ENCODE measurements at places on chromosomes 7 and 10. TPM values are rescaled to one million over a fixed set of nuclear protein-coding genes. Genes with fewer than 3 reads are reported as not detected.
A peak's percentile ranks its signal among the peaks of the same experiment; 100 is the strongest.

DNA sequence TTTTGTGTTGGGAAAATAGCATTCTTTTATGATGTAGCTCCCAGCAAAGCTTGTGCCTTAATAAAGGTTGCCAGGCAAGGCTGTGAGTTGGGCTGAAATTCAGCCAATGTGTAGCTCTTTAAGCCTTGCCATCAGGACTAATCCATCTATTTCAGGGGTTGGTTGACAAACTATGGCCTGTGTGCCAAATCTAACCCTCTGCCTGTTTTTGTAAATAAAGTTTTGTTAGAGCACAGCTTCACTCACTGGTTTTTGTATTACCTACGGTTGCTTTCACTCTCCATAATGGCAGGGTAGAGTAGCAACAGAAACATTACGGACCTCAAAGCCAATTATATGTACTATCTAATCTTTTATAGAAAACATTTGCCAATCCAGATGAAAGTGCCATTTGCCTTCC is 638.1 kb upstream of the POT1 start:
- DNase-seq = no peak

The EBF3 gene
- 6.2 TPM for total RNA-seq

The C7orf33 gene
- not detected for total RNA-seq

The EIF5AL1 gene
- 0.13 TPM for total RNA-seq

DNA sequence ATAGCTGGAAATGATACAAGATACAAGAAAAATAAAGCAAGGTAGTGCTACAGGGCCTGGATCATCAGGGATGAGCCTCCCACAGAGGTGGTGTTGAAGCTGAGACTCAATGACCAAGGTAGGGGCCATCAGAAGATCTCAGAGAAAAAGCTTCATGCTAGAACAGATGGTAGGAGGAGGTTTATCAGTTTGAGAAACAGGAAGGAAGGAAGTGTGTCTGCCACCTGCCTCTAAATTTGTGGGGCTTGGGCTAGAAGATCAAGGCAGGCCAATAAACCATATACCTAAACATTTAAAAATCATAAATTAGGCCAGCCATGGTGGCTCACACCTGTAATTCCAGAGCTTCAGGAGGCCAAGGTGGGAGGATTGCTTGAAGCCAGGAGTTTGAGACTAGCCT is 410.8 kb upstream of the PRKCQ start:
- no peak for DNase-seq

The WDFY4 gene
- 1.1 TPM for total RNA-seq

The SOSTDC1 gene
- total RNA-seq = 0.67 TPM

The SAP25 gene
- total RNA-seq = 0.54 TPM

DNA sequence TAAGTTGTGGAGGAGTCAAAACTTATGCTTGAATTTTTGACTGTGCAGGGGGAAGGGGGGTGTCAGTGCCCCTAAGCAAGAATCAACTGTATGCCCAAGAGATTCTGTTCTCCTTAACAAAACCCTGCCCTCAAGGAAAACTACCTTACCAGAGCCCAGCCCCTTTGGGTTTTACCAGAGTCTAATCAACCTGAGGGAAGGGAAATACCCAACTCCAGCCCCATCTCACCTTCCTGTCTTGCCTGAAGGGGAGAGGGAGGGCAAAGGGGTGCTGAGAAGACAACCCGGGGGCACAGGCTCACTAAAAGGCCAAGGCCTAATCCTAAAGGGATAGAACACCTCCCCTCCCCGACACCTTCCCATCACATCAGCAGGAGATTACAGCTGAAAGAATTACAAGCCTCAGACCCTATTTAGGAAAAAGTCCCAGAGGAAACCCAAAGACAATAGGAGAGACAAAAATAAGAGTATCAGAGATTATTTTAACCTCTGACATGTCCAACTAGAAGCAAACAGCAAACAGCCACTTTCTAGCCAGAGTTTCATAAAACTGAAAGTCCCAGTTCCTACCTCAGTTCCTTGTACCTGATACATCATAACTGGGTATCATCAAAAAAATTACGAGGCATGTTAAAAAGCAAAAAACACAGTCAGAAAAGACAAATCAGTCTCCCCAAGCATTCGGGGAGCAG is 26.8 kb upstream of the C7orf33 start:
- DNase-seq = no peak

The HNRNPF gene
- total RNA-seq = 77.5 TPM

The CNNM1 gene
- 0.13 TPM for total RNA-seq

The ITPRID1 gene
- total RNA-seq = not detected

The HOXA2 gene
- total RNA-seq = 0.11 TPM

- DNase-seq = no peak
Measured at GRCh38 chr7:94052398-94053180, 48.4 kb upstream of the BET1 start.

GRCh38 chr7:104652865-104653264 is 324.5 kb downstream of the LHFPL3 start:
- DNase-seq = no peak

The BLVRA gene
- total RNA-seq = 51.5 TPM

DNA sequence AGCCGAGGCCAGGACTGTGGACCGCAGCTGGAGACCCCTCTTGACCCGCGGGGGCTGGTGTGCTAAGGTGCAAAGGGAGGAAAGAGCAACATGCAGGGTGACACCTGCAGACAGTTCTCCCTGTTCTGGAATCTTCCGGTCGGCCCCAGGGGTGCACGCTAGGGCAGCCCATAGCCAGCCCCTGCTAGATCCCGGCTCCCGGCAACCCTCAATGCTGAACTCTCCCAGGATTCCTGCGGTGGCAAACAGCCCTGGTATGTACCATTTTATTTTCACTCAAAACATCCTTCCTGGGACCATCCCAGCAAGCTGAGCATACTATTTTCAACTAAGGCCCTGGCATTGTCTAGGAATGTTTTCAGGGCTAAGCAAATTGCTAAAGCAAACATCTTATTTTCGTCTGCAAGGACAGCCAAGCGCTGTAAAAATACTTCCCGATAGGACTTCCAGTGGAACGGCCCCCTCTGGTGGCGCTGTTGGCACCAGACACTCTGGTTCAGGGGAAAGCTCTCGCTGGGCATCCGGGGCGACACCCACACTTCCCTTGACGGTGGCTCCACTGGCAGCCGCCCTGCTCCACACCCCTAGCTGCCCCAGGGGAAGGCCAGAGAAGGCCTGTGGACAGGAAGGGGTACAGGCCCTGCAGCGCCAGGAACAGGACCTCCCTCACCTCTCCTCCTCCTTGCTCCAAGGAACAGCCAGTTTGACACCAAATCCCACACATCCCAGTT is 99.4 kb downstream of the CTBP2 start:
- DNase-seq = peak; percentile 92

DNA sequence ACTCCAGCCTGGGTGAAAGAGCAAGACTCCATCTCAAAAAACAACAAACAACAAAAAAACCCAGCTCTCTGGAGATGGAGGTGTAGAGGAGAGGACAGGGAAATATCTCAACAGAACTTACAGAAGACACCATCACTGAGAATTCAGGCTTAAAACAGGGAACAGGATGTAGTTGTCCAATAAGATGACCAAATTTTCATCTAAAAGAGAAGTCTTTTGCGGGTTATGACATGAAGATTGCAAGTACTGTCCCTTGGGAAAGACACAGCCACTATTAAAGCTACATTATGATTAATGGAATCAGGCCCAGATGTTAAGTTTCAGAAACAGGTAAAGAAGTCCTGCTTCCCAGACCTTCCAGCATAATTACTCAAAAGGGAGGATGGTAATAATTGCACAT is 235.2 kb upstream of the NRP1 start:
- no peak for DNase-seq

DNA sequence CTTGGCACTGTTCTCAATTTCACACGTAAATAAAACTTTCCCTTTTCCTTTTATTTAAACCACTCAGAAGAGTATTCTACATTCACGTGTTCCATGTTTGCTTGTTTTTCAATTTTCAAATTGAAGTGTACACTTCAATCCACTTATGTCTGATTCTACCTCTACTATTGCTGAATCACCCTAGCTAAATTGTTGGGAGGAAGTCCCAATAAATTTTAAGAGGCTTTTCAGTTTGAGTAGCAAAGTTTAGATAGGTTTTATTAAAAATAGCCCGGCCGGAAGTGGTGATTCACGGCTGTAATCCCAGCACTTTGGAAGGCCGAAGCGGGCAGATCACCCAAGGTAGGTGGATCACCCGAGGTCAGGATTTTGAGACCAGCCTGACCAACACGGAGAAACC is 1414.7 kb upstream of the CELF2 start:
- DNase-seq = no peak

DNA sequence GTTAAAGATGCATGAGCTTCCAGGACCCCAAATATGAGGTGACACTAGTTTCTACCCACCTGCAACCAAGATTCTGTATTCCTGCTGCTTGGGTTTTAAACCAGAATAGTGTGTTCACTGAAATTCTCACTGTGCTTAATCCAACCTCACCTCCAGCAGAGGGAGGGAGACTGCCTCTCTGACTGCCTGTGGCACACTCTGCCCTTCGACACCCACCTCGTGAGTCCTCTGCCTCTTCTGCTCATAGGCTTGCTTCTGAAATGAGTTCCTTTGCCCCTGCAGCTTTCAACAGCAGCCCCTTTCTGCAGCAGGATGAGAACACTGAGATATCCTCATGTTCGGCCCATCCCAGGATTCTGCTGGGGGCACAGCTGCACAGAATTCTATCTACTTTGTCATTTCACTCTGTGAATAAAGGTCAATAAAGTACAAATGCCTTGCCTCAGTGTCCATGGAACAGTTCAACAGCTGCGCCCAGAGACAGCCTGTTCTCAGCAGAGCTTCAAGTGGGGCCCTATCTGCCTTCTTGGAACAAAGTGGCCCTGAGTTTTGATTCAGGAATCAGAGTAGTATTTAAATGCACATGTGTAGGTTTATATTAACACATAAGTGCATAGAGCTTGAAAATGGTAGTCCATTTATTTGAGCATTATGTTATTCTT is 632.5 kb downstream of the TNS3 start:
- no peak for DNase-seq

DNA sequence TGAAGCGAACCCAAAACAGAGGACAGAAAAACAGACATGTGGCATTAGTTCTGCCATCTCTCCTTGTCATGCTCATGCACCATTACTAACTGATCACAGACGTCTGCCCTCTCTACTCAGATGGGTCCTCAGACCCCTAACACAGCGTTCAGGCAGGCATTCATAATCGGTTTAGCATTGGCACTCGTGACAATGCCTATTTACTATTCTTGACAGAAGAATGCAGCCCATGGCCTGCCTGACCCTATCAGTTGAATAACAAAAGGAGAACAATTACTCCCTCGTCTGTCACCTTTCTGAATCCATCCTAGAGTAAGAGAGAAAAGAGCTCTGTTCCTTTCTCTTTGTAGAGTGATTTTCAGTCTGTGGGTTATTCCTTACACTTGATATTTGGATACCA is 194.6 kb upstream of the PHYHIPL start:
- no peak for DNase-seq

DNA sequence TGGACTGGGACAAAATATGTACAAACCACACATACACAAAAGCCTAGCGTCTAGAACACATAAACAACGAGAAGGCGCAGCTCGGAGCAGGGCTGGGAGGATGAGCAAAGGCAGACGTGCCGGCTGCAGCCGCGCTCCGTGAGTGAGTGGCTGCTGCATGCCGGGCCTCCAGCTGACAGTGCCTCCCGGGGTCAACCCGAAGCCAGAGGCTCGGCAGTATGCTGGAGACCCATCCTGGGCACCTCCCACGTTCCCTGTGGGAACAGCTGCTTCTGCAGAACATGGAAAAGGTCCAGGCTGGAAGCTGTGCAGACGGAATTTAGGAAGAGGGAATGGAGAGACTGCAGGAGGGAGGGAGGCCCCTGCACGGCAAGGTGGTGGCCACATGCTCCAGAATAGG is 3.6 kb upstream of the GPR146 start:
- no peak for DNase-seq

GRCh38 chr7:119711104-119711503 is 561.9 kb upstream of the KCND2 start:
- DNase-seq = no peak

The TMEM213 gene
- total RNA-seq = not detected

GRCh38 chr7:48337012-48337621 is 165.9 kb downstream of the ABCA13 start:
- no peak for DNase-seq

The DENND2A gene
- total RNA-seq = 11.6 TPM

DNA sequence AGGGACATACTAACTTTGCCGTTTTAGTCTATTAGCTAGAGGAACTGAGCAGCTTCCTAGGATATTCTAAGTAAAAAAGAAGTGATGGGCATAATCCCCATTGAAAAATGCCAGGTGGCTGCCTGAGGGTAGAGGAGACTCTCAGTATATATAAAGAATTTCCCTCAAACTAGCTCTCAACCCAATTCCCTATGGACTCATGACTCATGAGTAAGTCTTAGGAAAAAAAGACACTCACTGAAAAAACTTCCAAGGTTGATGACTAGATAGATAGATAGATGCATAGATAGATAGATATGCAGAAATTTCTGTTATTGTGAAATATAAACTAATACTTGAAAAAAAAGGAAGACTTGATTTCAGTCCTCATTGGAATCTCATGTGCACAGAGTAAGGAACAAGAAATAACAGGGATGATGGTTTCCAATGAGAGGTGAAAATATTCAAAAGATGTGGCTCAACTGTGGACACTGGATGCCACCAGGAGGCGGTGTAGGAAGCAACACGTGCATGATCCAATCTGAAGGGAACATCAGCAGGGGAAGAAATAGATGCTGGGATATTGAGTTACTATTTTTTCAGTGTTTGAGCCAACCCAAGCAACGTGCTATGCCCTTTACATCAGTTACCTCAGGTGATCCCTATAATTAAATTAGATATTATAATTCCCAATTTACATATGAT is 711.0 kb upstream of the LRRTM3 start:
- no peak for DNase-seq

The SEMA3A gene
- 2.2 TPM for total RNA-seq

- DNase-seq = no peak
Measured at GRCh38 chr10:110241407-110241806, 34.0 kb downstream of the MXI1 start.

The VENTX gene
- total RNA-seq = 0.43 TPM

DNA sequence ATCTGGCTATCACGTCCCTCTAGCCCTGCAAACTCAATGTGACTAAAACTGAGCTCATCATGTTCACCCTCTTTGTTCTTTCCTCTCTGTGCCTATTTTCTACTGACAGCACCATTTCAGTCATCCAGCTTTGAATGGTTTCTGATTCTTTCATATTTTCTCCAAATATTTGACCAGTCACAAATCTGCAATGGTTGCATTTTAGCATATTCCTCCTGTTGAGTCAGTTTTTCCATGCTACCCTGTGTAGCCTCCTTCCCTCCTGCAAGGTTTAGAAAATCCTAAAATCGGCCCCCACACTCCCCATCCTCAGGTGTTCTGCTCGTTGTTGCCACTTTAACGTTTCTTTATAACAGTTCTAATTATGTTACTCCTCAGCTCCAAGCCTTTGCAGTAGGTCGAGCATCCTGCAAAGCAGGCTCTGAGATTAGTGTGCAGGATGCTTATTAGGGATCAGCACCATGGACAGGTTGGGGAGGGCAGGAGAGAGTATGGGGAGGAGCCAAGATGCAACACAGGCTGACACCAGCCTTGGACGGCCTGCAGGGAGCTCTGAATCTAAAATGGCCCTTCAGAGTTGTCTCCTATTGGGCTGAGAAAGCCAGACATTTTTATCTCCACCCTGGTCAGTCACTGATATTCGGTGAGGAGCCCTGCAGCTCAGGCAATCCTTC is 531.0 kb upstream of the COBL start:
- DNase-seq = no peak

The CALHM3 gene
- total RNA-seq = not detected

- no peak for DNase-seq
Measured at GRCh38 chr7:142438923-142439515, 181.2 kb upstream of the PRSS58 start.

The RAPGEF5 gene
- total RNA-seq = 11.1 TPM
